Temporal lobe (tissue), 4 donors: ENCODE measurements at places on chromosomes 3 and 15. TPM values are rescaled to one million over a fixed set of nuclear protein-coding genes. Genes with fewer than 3 reads are reported as not detected.

TNFSF10 gene
- 2.7 TPM for total RNA-seq

CCR8 gene
- total RNA-seq = not detected

ADCY5 gene
- total RNA-seq = 22.1 TPM

SNX22 gene
- total RNA-seq = 4.2 TPM

MUC4 gene
- total RNA-seq = under 0.01 TPM
